ENCODE measurements at places on chromosomes 16 and 17.

- no peak for DNase-seq
These were observed 17.7 kb upstream of the RMI2 start for GRCh38 chr16:11327277-11328171.

DNA sequence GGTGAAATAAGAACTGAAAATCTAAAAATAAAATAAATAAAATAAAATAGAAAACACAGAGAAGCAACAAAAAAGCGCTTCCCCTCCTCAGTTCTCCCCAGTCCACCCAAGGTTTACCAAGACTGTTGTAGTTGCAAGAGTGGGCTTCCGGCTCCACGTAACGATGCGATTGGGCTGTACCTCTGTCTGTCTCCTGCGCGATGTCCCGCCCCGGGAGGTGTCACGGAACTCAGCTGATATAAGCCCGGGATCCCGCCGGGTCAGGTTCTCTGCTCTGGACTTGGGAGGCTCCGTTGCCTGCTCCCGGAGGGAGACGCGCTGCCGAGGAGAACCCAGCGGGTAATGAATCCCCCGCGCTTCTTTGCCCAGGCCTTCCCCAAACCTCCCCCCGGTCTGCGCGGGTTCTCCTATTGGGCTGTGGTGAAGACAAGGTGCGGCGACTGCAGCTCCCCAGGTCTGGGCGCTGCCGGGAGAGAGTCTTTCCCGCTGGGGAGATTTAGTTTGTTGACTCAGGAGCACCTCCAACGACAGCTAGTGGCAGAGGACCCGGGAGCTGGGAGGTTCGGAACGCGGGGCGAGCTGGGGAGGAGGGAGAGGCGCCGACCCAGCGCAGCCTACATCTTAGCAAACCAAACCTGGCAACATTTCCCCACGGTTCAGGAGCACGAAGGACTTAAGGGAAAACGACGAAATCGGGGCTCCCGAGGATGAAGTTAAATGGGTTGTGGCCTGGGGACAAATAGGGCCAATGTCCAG is at the start of gene SLFN5:
SLFN5 (plus strand) TSS at position 268 of the 756 bp plus-strand sequence. CDS start 15,619 bp downstream, outside the sequence.
- DNase-seq, result peak; percentile 88

DNA sequence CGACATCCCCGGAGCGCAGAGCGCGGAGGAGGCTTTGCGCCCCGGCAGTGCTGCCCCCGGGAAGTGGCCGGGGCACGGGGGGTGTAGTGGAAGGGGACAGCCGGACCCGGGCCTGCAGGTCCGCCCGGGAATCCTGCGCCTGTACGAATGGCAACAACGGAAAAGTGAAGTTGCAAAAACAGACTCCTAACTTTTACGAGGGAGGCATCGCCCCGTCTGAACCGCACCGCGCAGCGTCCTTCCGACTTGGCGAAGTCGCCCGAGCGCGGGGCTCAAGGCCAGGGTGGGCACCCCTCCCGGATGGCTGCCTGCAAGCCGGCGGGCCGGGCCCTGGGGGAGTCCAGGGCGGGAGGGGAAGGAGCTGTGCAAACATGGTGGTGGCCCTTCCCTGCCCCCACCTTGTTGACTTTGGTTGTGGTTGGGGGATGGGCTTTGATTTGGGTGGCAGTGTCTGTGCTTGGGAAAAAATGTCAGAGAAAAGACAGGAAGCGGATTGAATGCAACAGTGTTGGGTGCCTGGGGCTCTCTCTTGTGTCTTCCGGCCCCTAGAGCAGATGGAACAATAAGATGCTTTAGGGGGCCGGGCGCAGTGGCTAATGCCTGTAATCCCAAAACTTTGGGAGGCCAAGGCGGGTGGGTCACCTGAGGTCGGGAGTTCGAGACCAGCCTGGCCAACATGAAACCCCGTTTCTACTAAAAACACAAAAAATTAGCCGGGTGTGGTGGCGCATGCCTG is 675 bp downstream of the RNF213 start:
- no peak for DNase-seq

DNA sequence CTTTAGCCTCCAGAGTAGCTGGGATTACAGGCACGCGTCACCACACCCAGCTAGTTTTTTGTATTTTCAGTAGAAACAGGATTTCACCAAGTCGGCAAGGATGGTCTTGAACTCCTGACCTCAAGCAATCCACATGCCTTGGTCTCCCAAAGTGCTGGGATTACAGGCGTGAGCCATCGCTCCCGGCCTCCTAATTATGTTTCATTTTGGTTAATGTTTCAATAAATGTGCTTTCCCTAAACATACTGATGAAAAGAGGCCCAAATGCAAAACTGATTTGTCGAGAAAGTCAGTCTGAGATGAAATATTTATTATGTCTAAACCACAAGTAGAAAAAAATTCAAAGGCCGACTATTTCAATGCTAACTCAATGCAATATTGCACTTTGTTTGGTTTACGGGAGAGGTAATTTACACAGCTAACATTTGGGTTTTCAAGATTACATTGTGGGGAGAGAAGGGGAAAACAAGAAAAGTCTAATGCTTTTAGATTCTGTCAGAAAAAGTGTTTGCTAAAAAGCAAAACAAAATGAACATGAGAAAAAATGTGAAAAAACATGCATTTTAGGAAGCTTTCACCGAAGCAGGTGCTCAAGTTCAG is 9.8 kb downstream of the STAT3 start:
- DNase-seq, result no peak

- DNase-seq, result no peak
These were observed 5.6 kb downstream of the ALOX12 start for GRCh38 chr17:7001318-7001961.

DNA sequence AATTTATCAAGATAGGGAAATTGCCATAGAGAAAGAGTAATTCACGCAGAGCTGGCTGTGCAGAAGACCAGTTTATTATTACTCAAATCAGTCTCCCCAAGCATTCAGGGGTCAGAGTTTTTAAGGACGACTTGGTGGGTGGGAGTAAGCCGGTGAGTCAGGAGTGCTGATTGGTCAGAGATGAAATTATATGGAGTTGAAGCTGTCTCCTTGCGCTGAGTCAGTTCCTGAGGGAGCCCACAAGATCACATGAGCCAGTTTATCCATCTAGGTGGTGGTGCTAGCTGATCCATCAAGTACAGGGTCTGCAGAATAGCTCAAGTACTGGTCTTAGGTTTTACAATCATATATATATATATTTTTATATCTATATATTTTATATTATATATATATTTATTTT is 6.0 kb upstream of the AQP8 start:
- no peak for DNase-seq

DNA sequence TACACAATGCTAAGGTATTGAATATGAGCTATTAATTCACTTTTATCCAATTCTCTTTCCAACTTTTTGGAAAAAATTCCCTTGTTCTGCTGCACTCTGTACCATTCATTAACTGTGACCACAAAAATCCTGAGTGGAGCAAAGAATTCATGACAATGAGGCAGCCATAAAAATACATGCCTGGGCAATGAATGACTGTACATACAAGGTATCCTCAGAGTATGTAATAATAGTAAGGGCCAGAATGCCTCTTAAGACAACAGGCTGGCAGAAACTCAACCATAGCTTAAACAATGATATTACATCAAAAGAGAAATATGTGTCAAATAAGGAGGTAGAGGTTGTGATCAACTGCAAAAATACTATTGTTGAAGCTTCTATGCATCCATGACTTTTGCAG is 74.7 kb upstream of the CA10 start:
- DNase-seq, result no peak

DNA sequence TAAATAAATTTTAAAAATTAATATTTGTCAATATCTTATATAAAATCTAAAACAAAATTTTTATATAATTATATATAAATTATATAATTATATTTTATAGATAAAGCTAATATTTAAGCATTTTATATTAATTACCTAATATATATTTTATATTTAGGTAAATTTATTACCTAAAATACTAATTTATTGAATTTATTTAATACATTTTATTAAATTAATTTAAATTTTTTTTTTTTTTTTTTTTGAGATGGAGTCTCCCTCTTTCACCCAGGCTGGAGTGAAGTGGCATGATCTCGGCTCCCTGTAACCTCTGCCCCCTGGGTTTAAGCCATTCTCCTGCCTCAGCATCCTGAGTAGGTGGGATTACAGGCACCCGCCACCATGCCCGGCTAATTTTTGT is 22.4 kb downstream of the ATAD5 start:
- DNase-seq, result no peak

DNA sequence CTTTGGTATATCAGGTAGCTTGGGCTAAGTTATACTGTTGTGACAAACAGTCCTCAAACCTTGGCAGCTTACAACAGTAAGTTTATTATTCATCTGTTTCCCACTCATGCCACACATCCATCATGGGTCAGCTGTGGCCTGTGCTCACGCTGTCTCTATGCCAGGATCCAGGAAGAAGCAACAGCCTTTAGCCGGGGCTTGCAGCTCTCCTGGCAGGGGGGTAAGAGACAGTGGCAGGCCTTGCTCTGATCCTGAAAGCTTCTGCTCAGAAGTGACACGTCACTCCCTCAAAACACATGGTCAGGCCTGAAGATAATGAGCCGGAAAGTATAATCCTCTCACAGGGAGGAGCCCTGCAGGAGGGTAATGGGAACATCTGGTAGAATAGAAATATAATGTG is 377.6 kb downstream of the CPPED1 start:
- no peak for DNase-seq
